Calu3 (cell line): ENCODE measurements at places on chromosomes 1 and 21.

DNA sequence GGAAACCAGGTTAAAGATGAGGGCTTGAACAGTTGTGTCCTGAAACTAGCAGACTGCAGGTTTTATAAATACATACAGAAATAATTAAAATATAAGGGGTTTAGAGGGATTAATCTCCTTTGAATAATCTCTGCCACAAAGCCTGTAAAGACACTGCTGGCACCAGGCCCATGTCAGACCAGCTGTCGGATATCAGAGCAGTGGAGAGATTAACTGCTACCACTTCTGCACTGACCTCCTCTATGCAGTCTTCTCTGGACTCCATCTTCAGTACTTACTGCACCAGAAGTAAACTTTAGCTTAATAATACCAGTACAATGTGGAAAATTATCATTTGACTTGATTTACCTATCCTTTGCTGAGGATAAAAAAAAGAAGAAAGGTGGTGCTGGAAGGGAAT lies 128.6 kb downstream of the LHX4 start:
- DNase-seq, result no peak

DNA sequence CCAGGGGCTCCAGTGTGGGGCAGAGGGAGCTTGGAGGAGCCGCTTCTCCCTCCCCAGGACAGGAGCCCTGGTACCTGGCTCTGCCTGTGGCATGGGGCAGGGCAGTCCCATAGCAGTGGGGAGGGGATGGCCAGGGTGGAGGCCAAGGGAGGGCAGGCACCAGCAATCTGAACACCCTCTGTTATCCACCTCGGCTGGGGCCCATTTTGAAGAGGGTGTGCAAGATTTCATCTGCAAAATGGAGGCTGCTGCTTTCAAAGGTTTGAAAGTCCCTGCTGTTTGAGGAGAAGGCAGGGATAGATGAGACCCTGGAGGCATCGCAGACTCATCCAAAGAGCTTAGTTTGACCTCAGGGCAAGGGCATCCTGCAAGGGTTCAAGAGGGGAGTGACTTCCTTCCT lies 15.2 kb upstream of the TMPRSS2 start:
- no peak for DNase-seq

DNA sequence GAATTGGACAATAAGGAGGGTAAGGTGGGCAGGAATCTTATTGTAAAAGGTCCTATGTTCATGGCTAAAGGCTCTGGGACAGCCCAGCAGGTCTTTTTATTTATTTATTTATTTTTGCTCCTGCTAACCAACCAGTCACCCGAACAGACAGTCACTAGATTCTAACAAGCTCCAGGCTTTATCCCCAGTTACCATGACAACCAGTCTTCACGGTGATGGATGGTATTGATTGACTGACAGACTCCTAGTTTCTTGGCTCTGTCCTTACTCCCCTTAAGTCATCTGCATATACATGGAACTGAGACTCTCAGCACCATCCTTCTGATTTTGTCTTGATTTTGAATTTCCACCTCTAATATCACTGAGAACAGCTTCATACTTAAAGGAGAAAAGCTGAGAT lies 44.3 kb downstream of the C8A start:
- no peak for DNase-seq

DNA sequence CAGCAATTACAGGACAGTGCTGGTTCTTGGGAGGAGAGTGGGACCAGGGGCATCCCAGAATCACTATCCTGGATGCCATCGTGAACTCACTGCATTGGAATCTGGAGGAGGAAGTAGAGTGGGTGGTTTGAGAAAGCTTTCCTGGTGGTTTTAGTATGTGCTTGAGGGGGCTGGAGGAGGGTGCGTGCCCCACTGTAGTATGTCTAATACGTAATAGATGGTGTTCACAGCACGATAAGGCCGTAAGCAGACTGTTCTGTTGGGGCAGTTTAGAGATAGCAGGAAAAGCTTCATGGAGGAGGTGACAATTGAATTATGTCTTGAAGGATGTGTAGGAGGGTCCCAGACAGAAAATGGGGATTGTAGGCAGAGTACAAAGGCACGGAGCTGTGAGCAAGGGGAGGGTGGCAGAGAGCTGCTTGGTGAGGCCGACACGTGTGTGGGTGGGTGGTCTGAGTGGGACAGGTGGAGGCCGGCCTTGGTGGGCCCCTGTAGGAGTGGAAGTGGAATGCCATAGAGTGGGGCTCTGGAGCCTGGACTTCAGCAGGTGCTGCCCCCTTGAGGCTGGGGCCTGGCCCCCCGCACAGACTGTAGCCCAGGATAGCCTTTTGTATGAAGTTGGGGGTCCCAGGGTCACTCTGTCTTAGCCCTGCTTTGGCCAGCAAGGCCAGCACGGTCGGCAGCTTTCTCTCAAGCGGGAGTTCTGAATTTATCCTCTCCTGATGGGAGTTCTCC lies 37.0 kb downstream of the IL6R start:
- no peak for DNase-seq

DNA sequence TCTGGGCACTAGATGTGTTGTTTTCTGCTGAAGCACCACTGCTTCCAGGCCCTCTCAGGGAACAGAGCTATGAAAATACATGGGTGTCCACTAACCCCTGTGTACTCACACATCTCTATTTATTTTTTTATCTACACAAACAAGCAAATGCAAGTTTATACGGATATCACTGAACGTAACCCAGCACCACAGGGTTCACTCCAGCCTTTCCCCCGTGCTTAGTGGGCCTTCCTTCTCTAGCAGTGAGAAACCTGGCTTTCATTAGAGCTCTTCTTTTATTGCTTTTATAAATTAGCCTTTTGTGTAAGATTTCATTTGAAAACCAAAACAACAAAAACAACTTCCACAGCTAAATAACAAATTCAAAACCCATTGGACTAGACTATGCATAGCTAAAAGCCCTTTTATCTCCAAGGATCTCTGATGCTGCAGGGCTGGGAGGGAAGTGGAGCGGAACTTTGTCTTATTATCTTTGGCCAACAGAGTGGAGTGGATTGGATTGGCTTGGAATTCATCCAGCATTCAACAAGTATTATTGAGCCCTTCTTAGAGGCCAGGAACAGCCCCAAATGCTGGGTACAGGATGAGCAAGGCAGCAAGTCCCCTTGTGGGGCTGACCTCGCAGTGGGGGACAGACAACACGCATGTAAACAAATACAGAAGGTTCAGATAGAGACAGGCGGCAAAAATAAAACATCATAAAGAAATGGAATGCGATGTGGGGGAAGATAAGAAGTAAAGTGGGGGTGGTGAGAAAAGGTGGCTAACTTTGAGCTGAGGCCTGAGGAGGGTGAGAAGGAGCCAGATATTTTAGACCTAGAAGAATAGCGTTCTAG lies 371.8 kb upstream of the POU3F1 start:
- DNase-seq, result no peak

GRCh38 chr1:35564037-35564883 lies 6.7 kb downstream of the NCDN start:
- peak; percentile 82 for DNase-seq

DNA sequence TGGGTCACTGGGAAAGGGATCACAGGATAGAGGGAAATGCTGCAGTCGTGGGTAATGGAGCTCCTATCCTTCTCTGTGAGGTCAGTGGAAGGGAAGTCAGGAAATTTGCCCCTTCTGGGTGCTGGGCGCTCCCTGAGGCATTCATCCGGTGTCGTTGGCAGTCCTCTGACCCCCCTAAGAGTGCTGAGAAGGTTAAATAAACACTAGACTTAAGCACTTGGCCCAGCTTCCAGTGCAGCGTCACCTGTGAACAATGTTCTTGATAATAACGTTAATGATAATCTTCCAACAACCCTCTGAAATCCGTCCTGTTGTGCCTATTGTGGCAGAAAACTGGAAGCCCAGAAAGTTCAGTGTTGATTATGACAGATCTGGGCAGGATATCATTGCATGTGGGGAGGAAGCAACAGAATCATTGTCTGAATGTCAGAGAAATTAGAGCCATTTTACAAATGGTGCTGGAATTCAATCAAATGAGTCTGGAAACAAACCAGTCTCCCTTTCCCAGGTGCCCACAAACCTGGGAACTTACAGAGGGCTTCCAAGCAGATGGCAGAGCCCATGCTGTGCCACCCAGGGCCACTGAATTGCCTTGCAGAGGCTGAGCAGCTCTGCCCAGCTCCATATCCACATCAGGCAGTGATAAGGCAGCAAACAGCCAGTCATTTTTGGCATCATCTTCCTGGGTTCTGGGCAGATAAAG lies 216.8 kb downstream of the KAZN start:
- DNase-seq, result no peak

- DNase-seq, result no peak
Observed at GRCh38 chr1:53413175-53414001, 45.8 kb upstream of the DMRTB1 start.

DNA sequence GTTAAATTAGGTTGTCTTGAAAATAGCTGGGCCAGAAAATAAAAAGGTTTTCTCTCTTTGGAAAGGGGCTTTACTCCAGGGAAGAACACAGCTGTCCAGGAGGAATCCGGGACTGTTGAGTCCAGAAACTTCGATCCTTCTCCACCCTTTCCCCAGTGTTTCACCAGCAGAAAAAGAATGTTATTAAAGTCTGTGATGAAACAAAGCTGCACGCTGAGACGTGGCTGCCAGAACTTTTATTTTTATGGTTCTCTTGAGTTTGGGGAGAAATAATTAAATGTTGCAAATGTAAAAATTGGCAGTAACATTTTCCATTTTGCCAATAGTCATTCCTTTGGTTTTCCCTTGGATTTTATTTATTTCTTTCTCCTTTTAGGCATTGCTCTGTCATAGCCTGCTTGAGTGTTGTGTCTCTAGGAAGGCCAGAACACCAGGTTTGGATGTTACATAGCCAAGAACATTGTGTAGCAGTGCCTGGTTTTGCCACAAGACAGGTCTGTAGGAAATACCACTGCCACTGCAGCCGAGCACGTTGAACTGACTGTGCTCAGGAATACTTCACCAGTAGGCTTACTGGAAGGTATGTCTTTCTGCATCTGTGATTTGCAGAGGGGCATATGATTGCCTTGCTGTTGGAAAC lies 87.4 kb downstream of the ROR1 start:
- no peak for DNase-seq

GRCh38 chr1:9018333-9018732 lies 7.9 kb downstream of the SLC2A7 start:
- no peak for DNase-seq

GRCh38 chr1:116345843-116346242 lies 27.2 kb upstream of the ATP1A1 start:
- DNase-seq, result no peak

- no peak for DNase-seq
Observed at GRCh38 chr1:114263343-114263742, 109.7 kb upstream of the SYT6 start.

DNA sequence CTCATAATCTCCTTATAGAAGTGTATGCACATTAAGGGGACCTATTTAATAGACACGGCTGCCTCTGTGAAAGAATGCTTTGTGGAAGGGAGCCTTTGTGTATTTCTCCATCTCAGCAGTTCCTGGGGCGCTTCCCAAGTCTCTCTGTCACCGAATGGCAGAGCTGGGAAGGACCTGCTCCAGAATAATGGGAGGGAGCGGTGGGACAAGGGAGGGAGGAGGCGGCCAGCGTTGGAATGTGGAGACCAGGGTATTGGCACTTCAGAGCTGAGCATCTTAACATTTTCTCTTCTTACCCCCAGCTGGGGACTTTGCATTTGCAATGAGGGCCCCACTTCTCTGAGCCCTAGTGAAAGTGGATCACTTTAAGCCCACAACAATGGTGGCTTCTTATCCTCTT lies 23.9 kb downstream of the CACHD1 start:
- no peak for DNase-seq

DNA sequence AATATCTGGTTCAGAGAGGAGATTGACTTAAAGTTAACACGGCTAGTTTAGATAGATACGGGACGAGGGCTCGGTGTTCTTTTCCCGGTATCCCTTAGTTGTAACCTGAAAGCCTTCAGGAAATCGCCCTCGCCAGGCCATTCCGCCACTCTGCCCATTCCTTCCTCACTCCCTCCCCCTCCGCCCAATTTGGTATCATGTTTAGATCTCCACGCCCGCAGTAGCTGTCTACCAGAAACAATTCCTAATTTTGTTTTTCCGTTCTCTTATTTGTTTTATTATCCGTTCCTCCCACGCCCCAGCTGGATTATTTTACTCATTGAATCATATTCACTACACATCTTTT lies 685 bp upstream of the VAMP4 start:
- peak; percentile 48 for DNase-seq

DNA sequence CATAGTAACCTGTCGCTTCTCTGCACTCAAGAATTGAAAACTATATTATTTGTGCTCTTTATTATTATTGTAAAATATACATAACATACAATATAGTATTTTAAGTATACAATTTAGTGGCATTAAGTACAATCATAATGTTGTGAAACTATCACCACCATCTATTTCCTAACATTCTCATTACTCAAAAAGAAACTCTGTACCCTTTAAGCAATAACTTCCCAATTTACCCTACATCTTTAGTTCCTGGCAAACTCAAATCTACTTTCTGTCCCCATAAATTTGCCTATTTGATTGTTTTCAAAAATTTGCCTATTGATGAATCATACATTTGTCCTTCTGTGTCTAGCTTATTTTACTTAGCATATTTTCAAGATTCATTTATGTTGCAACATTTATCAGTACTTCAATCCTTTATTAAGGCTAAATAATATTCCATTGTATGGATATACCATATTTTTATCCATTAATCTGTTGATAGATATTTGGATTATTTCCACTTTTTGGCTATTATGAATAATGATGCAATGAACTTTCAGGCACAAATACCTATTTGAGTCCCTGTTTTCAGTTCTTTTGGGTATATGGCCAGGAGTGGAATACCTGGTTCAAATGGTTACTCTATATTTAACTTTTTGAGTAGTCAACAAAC lies 99.6 kb upstream of the DMRTA2 start:
- no peak for DNase-seq

DNA sequence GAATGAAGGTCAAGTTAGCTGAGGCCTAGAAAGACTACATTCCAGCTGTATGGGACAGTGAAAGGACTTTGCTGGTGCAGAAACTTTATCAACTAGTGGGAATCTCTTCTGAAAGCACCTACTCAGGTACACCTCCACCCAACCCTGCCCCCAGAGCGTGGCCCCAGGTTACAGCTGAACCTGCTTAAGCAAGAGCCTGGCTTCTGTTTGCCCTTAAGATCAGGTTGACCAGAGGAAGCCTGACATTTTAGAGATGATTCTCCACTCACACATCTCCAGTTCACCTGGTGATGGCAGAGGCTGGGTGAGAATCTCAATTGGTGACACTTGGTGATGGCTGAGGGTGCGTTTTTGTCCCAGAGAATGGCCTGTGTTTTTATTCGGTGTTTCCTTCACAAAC lies 24.0 kb downstream of the ELAPOR1 start:
- no peak for DNase-seq

GRCh38 chr1:234149217-234149616 lies 224.0 kb upstream of the COA6 start:
- no peak for DNase-seq

GRCh38 chr1:2880086-2880485 lies 78.6 kb upstream of the TTC34 start:
- DNase-seq, result no peak

- no peak for DNase-seq
Observed at GRCh38 chr21:46122237-46122671, 24.3 kb downstream of the COL6A2 start.

GRCh38 chr1:233443040-233443760 lies 115.7 kb downstream of the MAP3K21 start:
- no peak for DNase-seq
